Esophagus muscularis mucosa (tissue), 4 donors: ENCODE measurements at places on chromosomes 3 and 15.

DNA sequence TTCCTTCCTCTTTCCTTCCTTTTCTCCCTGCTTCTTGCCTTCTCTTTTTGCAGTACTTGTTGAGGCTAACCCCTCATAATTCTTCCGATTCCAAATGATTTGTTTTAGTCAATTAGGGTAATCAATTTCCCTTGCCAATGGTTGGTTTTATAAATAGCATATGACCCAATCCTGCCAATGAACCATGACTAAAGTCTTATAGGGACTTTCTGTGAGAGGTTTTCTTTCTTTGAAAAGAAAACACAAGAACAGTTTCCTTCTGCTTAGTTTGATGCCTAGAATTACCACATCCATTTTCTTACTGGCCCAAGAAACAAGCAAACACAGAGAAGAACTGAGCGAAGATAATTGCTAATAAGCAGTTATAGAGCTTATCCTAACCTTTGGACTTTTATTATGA lies 292.5 kb upstream of the SATB1 start:
- H3K27me3 ChIP-seq, result no peaks in the 10 kb centered on the region
- H3K4me3 ChIP-seq, result no peak overlapping the region
- no peak overlapping the region for H3K27ac ChIP-seq
- no peaks in the 10 kb centered on the region for H3K4me1 ChIP-seq
- DNase-seq, result no peak

GRCh38 chr3:196044513-196044912 lies 37.4 kb downstream of the TFRC start:
- H3K36me3 ChIP-seq, result peaks cover 3% of the 10 kb centered on the region
- H3K27me3 ChIP-seq, result no peaks in the 10 kb centered on the region
- no peak overlapping the region for H3K27ac ChIP-seq
- H3K4me3 ChIP-seq, result no peak overlapping the region
- no peak for DNase-seq

GRCh38 chr15:74616366-74616939 lies 817 bp downstream of the CLK3 start:
- H3K4me3 ChIP-seq, result peak overlapping the region; percentile 100
- H3K36me3 ChIP-seq, result peaks cover 27% of the 10 kb centered on the region
- H3K27me3 ChIP-seq, result no peaks in the 10 kb centered on the region

GRCh38 chr15:41855261-41855961 lies 16.8 kb downstream of the PLA2G4B start:
- no peak overlapping the region for H3K4me3 ChIP-seq
- no peaks in the 10 kb centered on the region for H3K27me3 ChIP-seq
- H3K27ac ChIP-seq, result no peak overlapping the region
- no peaks in the 10 kb centered on the region for H3K4me1 ChIP-seq
- DNase-seq, result no peak

GRCh38 chr15:89157061-89157460 lies 64.3 kb downstream of the RLBP1 start:
- H3K36me3 ChIP-seq, result peaks cover 51% of the 10 kb centered on the region
- H3K4me3 ChIP-seq, result no peak overlapping the region
- no peak for DNase-seq
- H3K27ac ChIP-seq, result no peak overlapping the region
- peaks cover 15% of the 10 kb centered on the region for H3K4me1 ChIP-seq
- no peaks in the 10 kb centered on the region for H3K27me3 ChIP-seq

DNA sequence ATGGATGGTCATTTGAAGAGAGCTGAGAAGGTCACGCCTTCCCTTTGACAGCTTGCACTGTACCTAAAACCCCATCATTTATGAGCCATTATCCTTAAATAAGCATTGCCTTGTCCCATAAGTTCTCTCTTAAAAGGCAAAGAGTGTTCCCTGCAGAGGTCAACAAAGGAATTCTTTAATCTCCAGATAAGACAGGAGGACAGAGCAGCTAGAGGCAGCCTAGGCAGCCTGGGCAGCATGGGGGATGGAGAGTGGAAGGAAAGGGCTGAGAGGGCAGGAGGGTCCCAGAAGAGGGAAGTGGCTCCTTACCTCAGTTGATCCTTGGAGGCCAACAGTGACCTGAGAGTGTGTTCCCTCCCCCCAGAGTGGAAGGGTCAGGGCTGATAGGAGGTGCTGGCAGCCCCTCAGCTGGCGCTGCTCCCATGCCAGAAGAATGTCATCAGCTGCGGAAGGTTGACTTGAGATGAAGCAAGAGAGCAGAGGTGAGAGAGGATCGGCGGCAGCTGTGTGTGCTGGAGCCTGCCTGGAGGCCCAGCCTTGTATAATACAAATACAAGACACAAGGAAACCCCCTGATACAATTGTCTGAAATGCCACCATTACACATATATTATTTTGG lies 12.8 kb downstream of the KBTBD13 start:
- no peaks in the 10 kb centered on the region for H3K36me3 ChIP-seq
- H3K27me3 ChIP-seq, result no peaks in the 10 kb centered on the region
- H3K4me3 ChIP-seq, result no peak overlapping the region
- H3K27ac ChIP-seq, result peak overlapping the region; percentile 95

GRCh38 chr15:36737430-36737891 lies 158.0 kb downstream of the CDIN1 start:
- no peak overlapping the region for H3K4me3 ChIP-seq
- no peak for DNase-seq
- no peaks in the 10 kb centered on the region for H3K36me3 ChIP-seq

- no peaks in the 10 kb centered on the region for H3K36me3 ChIP-seq
- DNase-seq, result no peak
- no peak overlapping the region for H3K27ac ChIP-seq
- H3K27me3 ChIP-seq, result no peaks in the 10 kb centered on the region
- no peak overlapping the region for H3K4me3 ChIP-seq
- H3K4me1 ChIP-seq, result peaks cover 4% of the 10 kb centered on the region
These were observed 9.9 kb upstream of the ARIH1 start for GRCh38 chr15:72464251-72464650.

DNA sequence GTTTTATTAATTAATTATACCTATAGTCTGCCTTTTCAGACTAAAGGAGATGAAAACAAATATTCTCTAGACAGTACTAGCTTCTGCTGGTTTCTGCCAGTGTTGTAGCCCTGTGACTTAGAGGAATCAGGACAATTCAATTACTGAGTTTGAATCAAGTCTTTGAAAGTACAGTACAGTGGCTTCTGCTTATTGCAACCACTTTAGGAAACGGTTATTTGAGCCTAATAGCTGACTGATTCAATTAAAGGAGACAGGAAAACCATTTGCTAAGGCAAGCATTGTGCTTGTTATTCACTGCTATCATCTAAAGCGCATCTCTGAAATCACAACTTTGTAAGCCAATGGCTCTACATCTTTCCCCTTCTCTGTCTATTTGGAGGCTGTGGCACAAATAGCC lies 90.1 kb upstream of the ARL6 start:
- H3K27me3 ChIP-seq, result no peaks in the 10 kb centered on the region
- H3K27ac ChIP-seq, result no peak overlapping the region
- no peaks in the 10 kb centered on the region for H3K4me1 ChIP-seq
- no peaks in the 10 kb centered on the region for H3K36me3 ChIP-seq

- DNase-seq, result no peak
- H3K27me3 ChIP-seq, result no peaks in the 10 kb centered on the region
- H3K4me1 ChIP-seq, result no peaks in the 10 kb centered on the region
- H3K4me3 ChIP-seq, result no peak overlapping the region
- no peaks in the 10 kb centered on the region for H3K36me3 ChIP-seq
- H3K27ac ChIP-seq, result no peak overlapping the region
These were observed 356.8 kb upstream of the ATP11B start for GRCh38 chr3:182436547-182436946.

DNA sequence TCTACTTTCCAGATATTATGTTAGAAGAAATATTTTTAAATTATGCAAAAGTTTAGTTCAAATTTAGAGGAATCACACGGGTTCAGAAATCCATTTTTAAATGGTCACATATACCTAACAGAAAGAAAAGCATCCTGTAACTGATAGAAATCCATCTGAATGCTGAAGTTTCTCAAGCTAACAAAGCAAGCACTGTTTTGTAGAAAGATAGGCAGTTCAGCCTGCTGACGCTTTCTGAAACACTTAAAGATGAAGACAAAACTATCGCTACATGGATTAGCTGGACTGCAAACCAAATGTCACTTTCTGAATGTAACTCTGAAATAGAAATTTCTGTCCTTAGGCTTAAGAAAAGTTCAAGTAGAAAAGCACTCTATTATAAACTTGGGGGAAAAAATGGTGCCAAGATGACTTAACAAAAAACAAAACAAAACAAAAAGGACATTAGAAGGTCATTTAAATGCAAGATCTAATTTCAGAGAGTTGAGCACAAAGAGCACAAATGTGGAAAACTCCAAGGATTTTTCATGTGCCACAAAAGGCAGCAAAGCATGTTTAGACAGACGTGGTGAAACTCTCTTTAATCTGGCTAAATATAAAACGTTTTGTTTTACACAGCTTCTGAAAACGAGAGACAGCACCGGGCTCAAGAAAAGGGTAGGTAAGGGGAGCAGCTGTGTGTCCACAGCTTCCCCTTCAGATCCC lies 1.2 kb downstream of the PLOD2 start:
- peak overlapping the region; percentile 83 for H3K4me3 ChIP-seq
- H3K27me3 ChIP-seq, result no peaks in the 10 kb centered on the region
- H3K4me1 ChIP-seq, result peaks cover 75% of the 10 kb centered on the region
- H3K27ac ChIP-seq, result peak overlapping the region; percentile 95
- DNase-seq, result no peak

DNA sequence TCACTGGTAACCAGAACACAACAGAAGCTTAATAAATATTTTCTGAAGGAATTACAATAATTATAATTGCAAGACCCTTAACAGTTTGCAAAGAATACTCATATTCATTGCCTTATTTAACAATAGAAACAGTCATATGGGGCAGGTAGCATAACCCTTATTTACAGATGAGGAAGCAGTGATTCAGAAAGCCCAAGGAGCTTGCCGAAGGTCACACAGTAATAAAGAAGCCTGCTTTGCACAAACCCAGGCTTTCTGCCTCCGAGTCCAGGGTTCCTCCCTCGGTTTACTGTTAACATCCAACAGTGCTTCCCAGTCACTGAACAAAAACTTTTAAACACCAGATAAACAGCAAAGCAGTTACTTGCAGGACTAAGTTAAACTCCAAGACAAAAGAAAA lies 35.3 kb downstream of the SRGAP3 start:
- no peaks in the 10 kb centered on the region for H3K27me3 ChIP-seq
- no peak for DNase-seq
- no peaks in the 10 kb centered on the region for H3K36me3 ChIP-seq
- no peaks in the 10 kb centered on the region for H3K4me1 ChIP-seq
- H3K4me3 ChIP-seq, result no peak overlapping the region
- H3K27ac ChIP-seq, result no peak overlapping the region

DNA sequence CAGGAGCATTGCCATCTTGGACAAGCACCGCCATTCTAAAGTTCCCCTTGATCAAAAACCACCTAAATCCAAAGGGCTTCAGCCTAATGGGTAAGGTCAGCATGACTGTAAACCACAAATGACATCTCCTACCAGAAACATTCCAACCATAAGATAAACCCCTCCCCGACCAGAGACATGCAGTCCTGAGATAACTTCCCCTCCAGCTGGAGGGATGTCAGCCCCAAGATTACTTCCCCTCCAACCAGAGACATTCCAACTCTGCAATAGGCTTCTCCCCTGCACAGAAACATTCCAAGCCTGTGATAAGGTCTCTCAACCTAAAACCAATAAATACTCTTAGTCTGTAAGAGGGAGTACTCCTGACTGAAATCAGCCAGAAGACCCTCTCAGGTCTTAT lies 62.7 kb upstream of the DNAJC19 start:
- no peak for DNase-seq
- no peak overlapping the region for H3K27ac ChIP-seq
- H3K4me1 ChIP-seq, result no peaks in the 10 kb centered on the region
- no peaks in the 10 kb centered on the region for H3K27me3 ChIP-seq
- H3K36me3 ChIP-seq, result no peaks in the 10 kb centered on the region
- H3K4me3 ChIP-seq, result no peak overlapping the region

- DNase-seq, result peak; percentile 87
- H3K27ac ChIP-seq, result no peak overlapping the region
- H3K27me3 ChIP-seq, result no peaks in the 10 kb centered on the region
- no peaks in the 10 kb centered on the region for H3K36me3 ChIP-seq
These were observed 20.5 kb downstream of the FAM240A start for GRCh38 chr3:46632792-46633191.

GRCh38 chr3:126023390-126023789 lies 54.4 kb downstream of the ROPN1B start:
- H3K4me1 ChIP-seq, result no peaks in the 10 kb centered on the region
- no peaks in the 10 kb centered on the region for H3K27me3 ChIP-seq
- H3K36me3 ChIP-seq, result peaks cover 55% of the 10 kb centered on the region
- no peak overlapping the region for H3K27ac ChIP-seq

DNA sequence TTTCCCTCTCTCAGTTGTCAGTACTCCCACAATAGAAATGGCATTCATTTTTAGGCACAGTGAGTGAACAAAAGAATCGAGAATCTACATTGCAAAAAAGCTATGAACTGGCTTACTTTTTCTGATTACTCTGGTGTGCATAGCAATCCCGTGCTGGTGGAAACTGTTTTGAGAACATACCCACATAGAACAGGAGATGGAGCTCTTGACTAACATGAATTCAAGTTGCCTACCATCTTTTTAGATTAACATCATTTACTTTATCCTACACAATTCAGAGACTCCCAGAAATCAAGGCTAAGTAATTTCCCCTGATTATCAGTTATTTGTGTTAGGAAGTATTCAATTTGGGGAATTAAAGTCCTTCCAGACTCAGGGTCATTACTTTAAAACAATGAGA lies 326.6 kb downstream of the ARPP21 start:
- H3K27ac ChIP-seq, result no peak overlapping the region
- no peaks in the 10 kb centered on the region for H3K36me3 ChIP-seq
- no peaks in the 10 kb centered on the region for H3K27me3 ChIP-seq
- peaks cover 4% of the 10 kb centered on the region for H3K4me1 ChIP-seq
- DNase-seq, result no peak
- H3K4me3 ChIP-seq, result no peak overlapping the region

GRCh38 chr3:176584413-176585176 lies 612.7 kb downstream of the TBL1XR1 start:
- no peaks in the 10 kb centered on the region for H3K36me3 ChIP-seq
- no peak overlapping the region for H3K27ac ChIP-seq
- no peaks in the 10 kb centered on the region for H3K4me1 ChIP-seq
- no peak overlapping the region for H3K4me3 ChIP-seq
- H3K27me3 ChIP-seq, result no peaks in the 10 kb centered on the region

- H3K27me3 ChIP-seq, result no peaks in the 10 kb centered on the region
- H3K36me3 ChIP-seq, result peaks cover 52% of the 10 kb centered on the region
- DNase-seq, result no peak
- H3K4me1 ChIP-seq, result no peaks in the 10 kb centered on the region
- H3K4me3 ChIP-seq, result no peak overlapping the region
These were observed 19.9 kb downstream of the TAMM41 start for GRCh38 chr3:11826628-11827265.

DNA sequence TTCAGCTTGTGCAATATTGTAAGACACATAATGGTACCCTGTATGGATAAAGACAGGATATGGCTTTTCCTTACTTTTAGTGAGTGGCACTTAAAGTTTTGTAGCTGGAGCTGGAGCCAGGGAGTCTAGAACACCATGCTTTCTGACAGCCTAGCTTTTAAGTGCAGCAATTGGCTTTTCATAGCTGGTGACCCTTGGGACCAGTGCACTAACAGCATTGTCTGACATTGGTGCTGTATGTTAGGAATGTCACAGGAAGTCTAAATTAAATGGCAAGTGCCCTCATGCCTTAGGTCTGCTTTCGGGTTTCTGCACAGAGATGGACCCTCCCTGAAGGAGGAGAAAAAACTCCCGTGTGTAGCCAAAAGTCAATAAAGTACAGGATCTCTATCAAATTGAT lies 628.2 kb downstream of the NR2F2 start:
- H3K4me3 ChIP-seq, result no peak overlapping the region
- DNase-seq, result no peak
- no peaks in the 10 kb centered on the region for H3K36me3 ChIP-seq
- no peaks in the 10 kb centered on the region for H3K4me1 ChIP-seq

- H3K4me1 ChIP-seq, result no peaks in the 10 kb centered on the region
- DNase-seq, result no peak
- no peaks in the 10 kb centered on the region for H3K36me3 ChIP-seq
- H3K27ac ChIP-seq, result no peak overlapping the region
These were observed 25.7 kb downstream of the PCOLCE2 start for GRCh38 chr3:142863010-142863817.
